HTR-8/SVneo (cell line): ENCODE measurements at places on chromosomes 5 and 9.

GRCh38 chr5:19917588-19918122, 70.3 kb downstream of the CDH18 start:
- peak; percentile 48 for DNase-seq

- DNase-seq, result no peak
Measured at GRCh38 chr5:4541334-4541733, 598.8 kb upstream of the ADAMTS16 start.

DNA sequence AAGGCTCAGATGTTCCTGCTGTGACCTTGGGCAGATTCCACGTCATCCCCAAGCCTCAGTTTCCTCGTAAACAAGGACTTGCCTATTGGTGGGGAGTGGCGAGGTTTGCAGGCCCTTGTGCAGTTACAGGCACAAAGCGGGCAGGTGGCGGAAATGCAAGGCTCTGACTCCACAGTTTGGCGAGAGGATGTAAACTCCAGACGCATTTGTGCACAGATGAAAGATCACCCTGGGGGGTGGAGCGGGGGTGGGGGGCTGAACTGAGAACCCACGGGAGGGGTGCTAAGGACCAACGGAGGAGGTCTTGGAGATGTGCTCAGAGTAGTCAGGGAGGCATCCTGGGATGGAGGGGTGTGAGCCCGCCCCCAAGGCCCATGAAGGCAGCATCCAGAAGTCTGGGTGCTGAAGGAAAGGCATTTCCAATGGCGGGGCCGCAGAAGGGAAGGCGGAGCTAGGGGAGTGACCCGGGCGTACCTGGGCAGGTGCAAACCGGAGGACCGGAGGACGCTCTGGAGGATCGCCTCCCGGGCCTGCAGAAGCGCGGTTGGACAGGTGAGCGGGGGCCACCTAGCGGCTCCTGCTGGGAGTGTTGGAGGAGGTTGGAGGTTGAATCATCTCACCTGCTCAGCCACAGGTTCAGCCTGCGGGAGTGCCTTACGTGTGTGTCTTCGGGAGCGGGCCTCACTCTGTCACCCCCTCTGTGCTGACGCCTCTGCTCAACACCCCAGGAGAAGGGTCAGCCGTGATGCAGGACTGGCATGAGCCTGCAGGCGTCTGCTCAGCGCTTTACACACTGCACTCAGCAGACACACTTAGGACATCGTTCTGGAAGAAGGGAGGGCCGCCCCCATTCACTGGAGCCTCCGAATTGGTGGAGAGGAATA, 1.9 kb upstream of the FIBCD1 start:
- DNase-seq, result peak; percentile 32

DNA sequence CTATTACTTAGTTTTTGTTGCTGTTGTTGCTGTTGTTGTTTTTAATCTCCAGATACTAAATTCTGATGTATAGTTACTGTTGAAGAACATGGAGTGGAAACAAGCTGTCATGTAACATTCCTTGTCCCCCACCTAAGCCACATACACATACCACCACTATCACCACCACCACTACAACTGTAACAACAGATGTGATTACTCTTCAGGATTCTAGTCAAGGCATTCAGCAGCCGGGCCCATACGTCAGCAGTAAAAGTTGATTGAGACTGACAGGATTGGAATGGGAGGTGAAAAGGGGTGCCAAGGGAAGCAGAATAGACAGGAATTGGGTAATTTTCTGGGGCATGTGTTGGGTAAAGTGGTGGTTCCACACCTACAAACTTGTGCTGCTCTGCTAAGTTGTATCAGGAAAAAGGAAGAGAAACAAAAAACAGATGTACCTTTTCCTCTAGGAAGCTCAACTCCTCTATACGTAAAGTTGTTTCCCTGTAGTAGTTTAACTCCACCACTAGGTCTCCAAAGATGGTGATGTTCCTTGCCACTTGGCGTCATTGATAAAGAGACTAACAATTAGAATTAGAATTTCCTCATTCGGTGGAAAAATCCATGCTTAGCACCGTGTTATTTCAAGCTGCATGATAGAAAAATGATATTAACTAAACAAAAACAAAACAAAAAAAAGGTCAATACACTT, 138.6 kb downstream of the ARRDC3 start:
- DNase-seq, result no peak

- no peak for DNase-seq
Measured at GRCh38 chr9:31314241-31314640, 1070.2 kb upstream of the ACO1 start.

GRCh38 chr5:93497096-93497495, 83.9 kb downstream of the NR2F1-AS1 start:
- no peak for DNase-seq

DNA sequence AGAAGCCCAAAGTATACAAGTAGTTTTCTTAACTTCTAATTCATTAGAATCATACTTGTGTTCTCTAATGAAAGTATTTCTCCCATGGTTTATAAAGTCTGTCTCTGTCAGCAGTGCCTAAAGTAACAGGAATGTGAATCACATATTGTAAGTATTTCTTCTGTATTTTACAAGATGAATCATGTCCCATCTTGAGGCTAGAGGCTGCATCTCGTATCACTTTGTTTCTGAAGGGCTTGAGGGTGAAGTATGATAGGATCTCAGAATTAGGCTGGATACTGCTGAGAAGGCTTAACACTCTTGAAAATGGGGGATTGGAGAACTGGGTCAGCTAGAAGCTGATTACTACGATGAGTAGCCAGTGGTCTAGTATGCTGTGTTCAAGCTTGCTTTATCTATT, 242.2 kb upstream of the ACTBL2 start:
- peak; percentile 10 for DNase-seq
